T-helper 2 cell treated with Interferon-gamma antibody and Interleukin-4, amounts not matched to agents 5 μg/mL and 100 μg/mL, for 36 hours (primary cell): ENCODE measurements at places on chromosomes 7 and 10.
A peak's percentile ranks its signal among the peaks of the same experiment; 100 is the strongest.

DNA sequence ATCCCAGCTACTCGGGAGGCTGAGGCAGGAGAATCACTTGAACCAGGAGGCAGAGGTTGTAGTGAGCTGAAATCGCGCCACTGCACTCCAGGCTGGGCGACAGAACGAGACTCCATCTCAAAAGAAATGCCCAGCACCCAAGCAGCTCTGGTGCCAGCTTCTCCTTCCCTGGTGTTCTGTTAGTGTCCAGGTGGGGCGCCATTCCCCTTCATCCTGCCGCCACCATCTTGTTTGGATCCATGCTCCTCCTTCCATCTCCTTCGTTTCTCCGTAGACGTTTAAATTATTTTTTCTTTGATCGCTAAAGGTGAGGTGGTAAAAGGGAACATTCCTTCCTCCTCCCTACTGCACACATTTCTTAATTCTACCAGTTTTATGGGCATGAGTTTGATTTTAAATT lies 30.3 kb downstream of the PROSER2 start:
- H3K4me1 ChIP-seq, result no peaks in the 10 kb centered on the region
- H3K4me3 ChIP-seq, result no peak overlapping the region
- no peak overlapping the region for H3K27ac ChIP-seq
- peaks cover 42% of the 10 kb centered on the region for H3K27me3 ChIP-seq
- no peaks in the 10 kb centered on the region for H3K36me3 ChIP-seq
- DNase-seq, result no peak

GRCh38 chr10:34713875-34714274 lies 101.2 kb downstream of the PARD3 start:
- no peaks in the 10 kb centered on the region for H3K36me3 ChIP-seq
- H3K4me1 ChIP-seq, result peaks cover 3% of the 10 kb centered on the region
- no peak overlapping the region for H3K27ac ChIP-seq
- no peak overlapping the region for H3K4me3 ChIP-seq

DNA sequence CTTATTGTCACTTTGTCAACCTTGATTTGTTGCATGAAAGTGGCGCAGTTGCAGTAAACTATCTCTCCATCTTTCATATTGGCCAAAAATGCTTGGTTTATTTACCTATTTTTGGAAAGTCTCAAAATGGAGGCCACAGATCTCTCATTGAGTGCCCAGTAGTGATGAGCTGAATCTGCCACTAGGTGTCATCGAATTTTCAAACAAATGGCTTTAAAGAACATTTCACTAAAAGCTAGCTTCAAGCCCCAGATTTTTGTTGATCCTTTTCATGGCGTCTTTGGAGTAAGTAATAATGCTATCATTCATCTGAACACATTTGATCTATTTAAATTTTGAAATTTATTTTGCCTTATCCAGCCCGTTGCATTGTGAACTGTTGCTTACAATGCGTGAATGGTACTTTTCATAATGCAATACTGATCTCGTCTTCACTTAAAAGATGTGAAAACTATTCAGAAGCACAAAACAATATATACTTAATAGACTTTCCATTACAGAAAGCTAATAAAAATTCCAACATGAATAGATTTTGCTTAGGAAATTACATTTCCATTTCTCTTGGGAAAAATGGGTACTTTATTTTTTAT lies 236.2 kb downstream of the DNAJB9 start:
- no peaks in the 10 kb centered on the region for H3K27me3 ChIP-seq
- no peak overlapping the region for H3K4me3 ChIP-seq
- no peak overlapping the region for H3K27ac ChIP-seq
- no peaks in the 10 kb centered on the region for H3K36me3 ChIP-seq

DNA sequence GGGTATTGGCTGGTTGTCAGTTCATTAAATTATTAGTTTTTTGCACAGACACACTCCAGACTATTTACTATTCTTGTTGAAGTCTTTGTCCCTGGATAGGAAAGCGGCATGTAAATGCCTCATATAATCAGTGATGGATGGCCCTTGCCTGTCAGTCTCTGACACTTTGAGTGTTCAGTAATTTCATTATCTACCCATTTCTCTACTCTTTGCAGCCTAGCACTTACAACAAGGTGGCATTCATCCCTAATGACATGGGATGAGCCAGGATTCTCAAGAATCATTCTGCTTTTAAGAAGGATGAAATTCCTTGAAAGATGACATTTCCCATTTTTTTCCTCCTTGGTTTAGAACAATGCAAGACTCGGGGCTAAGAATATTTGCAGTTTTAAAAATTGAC lies 155.7 kb downstream of the SORCS3 start:
- H3K4me3 ChIP-seq, result no peak overlapping the region
- H3K27ac ChIP-seq, result no peak overlapping the region
- no peaks in the 10 kb centered on the region for H3K27me3 ChIP-seq
- no peaks in the 10 kb centered on the region for H3K4me1 ChIP-seq
- no peak for DNase-seq
- no peaks in the 10 kb centered on the region for H3K36me3 ChIP-seq

GRCh38 chr10:16520900-16521299 lies 779 bp downstream of the C1QL3 start:
- peak overlapping the region; percentile 38 for H3K4me3 ChIP-seq
- peaks cover 2% of the 10 kb centered on the region for H3K4me1 ChIP-seq
- peak; percentile 13 for DNase-seq
- H3K27ac ChIP-seq, result no peak overlapping the region
- H3K36me3 ChIP-seq, result no peaks in the 10 kb centered on the region

GRCh38 chr10:60703266-60704041 lies 74.8 kb upstream of the CDK1 start:
- peaks cover 16% of the 10 kb centered on the region for H3K4me1 ChIP-seq
- H3K27ac ChIP-seq, result no peak overlapping the region
- no peaks in the 10 kb centered on the region for H3K27me3 ChIP-seq
- H3K4me3 ChIP-seq, result no peak overlapping the region

DNA sequence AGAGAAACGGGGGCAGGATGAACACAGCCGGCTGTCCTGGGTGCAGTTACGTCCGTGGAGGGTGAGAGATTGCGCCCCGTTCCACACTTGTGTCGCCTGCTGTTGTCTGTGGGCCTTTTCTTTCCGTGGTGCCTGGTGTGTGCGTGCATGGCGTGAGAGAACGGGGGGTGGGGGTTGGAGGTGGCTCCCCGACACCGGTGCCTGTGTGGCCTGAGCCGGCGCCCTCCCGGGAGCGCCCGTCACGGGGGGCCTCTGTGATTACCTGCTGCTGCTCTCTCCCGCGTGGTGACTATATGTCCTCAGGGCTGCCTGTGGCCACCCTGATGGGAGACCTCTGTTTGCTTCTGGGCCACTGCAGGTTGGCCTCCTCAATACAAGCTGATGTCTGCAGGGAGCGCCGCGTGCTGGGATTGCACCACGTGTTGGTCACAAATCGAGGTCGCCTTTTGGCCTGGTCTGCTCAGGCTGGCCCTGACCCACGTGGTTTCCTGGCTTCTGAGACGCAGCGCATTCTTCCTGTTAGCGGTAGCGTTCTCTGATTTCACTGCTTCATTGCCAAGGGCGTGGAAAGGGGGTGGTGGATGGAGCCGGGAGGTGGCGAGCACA lies 10.9 kb upstream of the AP5Z1 start:
- H3K4me1 ChIP-seq, result no peaks in the 10 kb centered on the region
- H3K27me3 ChIP-seq, result no peaks in the 10 kb centered on the region
- DNase-seq, result no peak

GRCh38 chr10:132542086-132542775 lies 4.6 kb downstream of the INPP5A start:
- DNase-seq, result no peak
- H3K4me1 ChIP-seq, result peaks cover 42% of the 10 kb centered on the region
- peaks cover 15% of the 10 kb centered on the region for H3K36me3 ChIP-seq
- no peak overlapping the region for H3K27ac ChIP-seq
- H3K4me3 ChIP-seq, result no peak overlapping the region

DNA sequence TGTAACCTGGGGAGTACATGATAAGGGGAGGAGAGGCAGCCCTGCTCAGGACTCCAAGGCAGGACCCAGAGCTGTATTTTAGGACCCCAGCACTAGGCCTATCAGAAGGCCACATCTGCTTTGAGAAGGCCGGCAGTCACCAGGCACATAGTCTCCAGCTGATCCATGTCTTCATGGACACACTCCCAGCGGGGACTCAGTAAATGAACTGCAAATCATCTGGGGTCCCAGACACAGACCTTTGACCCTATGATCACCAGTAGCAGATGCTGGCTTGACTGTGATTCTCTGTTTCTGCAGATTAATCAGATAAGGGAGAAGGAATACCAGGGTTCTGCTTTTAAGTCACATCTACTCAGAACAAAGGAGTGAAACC lies 341.4 kb upstream of the PODXL start:
- peaks cover 5% of the 10 kb centered on the region for H3K4me1 ChIP-seq
- H3K4me3 ChIP-seq, result no peak overlapping the region

- H3K36me3 ChIP-seq, result no peaks in the 10 kb centered on the region
- no peaks in the 10 kb centered on the region for H3K4me1 ChIP-seq
- H3K4me3 ChIP-seq, result no peak overlapping the region
- DNase-seq, result no peak
- no peak overlapping the region for H3K27ac ChIP-seq
- no peaks in the 10 kb centered on the region for H3K27me3 ChIP-seq
Observed at GRCh38 chr7:29505931-29506330, 57.7 kb upstream of the PRR15 start.

GRCh38 chr7:112143582-112143981 lies 62.6 kb downstream of the DOCK4 start:
- H3K4me1 ChIP-seq, result peaks cover under 1% of the 10 kb centered on the region
- H3K27me3 ChIP-seq, result no peaks in the 10 kb centered on the region
- DNase-seq, result no peak

- no peak overlapping the region for H3K4me3 ChIP-seq
- no peak for DNase-seq
- H3K36me3 ChIP-seq, result no peaks in the 10 kb centered on the region
Observed at GRCh38 chr10:24879861-24880260, 72.5 kb downstream of the PRTFDC1 start.

- peaks cover 2% of the 10 kb centered on the region for H3K27me3 ChIP-seq
- no peak overlapping the region for H3K27ac ChIP-seq
- peaks cover 37% of the 10 kb centered on the region for H3K4me1 ChIP-seq
- H3K4me3 ChIP-seq, result no peak overlapping the region
Observed at GRCh38 chr10:67789769-67790168, 48.2 kb downstream of the DNAJC12 start.

GRCh38 chr10:120802935-120803334 lies 48.2 kb upstream of the WDR11 start:
- H3K27me3 ChIP-seq, result no peaks in the 10 kb centered on the region
- H3K4me3 ChIP-seq, result no peak overlapping the region
- no peak overlapping the region for H3K27ac ChIP-seq
- no peaks in the 10 kb centered on the region for H3K36me3 ChIP-seq
- no peaks in the 10 kb centered on the region for H3K4me1 ChIP-seq

- H3K36me3 ChIP-seq, result no peaks in the 10 kb centered on the region
- no peak overlapping the region for H3K27ac ChIP-seq
- H3K4me1 ChIP-seq, result peaks cover 9% of the 10 kb centered on the region
- H3K27me3 ChIP-seq, result peaks cover 7% of the 10 kb centered on the region
- DNase-seq, result no peak
- H3K4me3 ChIP-seq, result no peak overlapping the region
Observed at GRCh38 chr10:89393898-89394297, 1.5 kb downstream of the IFIT1 start.

GRCh38 chr7:47535704-47536628 lies 45.9 kb downstream of the TNS3 start:
- no peak overlapping the region for H3K4me3 ChIP-seq
- DNase-seq, result no peak
- no peaks in the 10 kb centered on the region for H3K36me3 ChIP-seq
- H3K4me1 ChIP-seq, result no peaks in the 10 kb centered on the region
- peaks cover 14% of the 10 kb centered on the region for H3K27me3 ChIP-seq

DNA sequence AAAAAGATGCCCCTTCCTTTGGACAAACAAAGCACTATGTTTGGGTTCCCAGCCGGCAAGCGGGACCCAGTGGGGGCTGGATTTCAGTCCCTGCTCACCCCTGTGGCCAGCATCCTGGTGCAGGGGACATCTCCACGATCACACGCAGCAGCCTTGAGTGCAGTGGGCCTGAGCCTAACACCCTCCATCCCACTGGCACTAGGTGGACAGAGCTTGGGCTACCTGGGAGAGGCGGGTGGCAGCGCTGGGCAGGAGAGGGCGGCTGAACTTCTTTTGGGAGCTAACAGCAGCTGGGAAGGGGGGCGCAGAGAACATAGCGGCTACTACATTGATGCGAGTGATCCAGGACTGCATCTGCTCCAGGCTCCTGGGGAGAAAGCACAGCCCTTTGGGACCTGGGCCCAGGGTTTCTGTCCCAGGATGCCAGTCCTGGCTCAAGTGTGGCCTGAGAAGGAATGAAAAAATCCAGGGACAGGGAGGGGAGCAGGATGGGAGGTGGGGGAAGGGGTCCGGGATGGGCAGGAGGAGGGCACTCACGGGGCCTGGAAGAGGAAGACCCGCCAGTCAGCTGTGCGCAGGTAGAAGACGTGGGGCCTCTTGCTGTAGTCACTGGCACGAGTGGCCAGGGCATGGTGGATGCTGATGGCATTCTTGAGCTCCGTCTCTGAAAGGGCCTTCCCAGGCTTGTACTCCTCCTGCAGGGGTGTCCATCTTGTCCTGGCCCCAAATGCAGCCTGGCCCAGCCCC lies 9.0 kb downstream of the NFKB2 start:
- no peak for DNase-seq
- H3K27ac ChIP-seq, result no peak overlapping the region
- peaks cover 7% of the 10 kb centered on the region for H3K4me1 ChIP-seq
- H3K36me3 ChIP-seq, result peaks cover 19% of the 10 kb centered on the region
- H3K27me3 ChIP-seq, result peaks cover 9% of the 10 kb centered on the region

DNA sequence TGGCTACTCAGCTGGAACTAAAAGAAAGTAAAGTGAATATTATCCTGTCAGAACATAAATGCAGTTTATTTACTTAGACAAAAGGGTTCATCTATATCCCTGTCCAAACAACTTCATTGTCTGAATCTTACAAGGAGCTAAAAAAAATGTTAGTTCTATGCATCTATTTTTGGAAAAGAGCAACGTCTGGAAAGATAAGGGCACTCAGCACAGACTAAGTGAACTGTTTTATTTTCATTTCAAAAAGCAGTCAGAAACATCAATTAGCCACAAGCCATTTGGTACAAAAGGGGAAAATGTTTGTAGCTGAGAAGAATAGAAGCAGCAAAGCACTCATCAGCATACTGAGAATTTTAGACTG lies 245.5 kb downstream of the FOXP2 start:
- H3K4me1 ChIP-seq, result no peaks in the 10 kb centered on the region
- no peak for DNase-seq
- H3K4me3 ChIP-seq, result no peak overlapping the region
- H3K27ac ChIP-seq, result no peak overlapping the region
- H3K36me3 ChIP-seq, result no peaks in the 10 kb centered on the region
- H3K27me3 ChIP-seq, result peaks cover 3% of the 10 kb centered on the region

- no peaks in the 10 kb centered on the region for H3K36me3 ChIP-seq
- no peak for DNase-seq
- no peak overlapping the region for H3K4me3 ChIP-seq
- no peak overlapping the region for H3K27ac ChIP-seq
- H3K27me3 ChIP-seq, result peaks cover 55% of the 10 kb centered on the region
- no peaks in the 10 kb centered on the region for H3K4me1 ChIP-seq
Observed at GRCh38 chr7:127619681-127620405, 1.9 kb upstream of the PAX4 start.

DNA sequence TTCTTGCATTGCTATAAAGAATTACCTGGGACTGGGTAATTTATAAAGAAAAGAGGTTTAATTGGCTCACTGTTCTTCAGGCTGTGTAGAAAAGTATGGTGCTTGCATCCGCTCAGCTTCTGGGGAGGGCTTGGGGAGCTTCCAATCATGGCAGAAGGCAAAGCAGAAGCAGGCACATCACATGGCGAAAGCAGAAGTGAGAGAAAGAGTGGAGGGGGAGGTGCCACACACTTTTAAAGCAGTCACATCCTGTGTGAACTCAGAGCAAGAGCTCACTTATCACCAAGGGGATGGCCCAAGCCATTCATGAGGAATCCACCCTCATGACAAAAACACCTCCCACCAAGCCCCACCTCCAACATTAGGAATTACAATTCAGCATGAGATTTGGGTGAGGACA lies 303.5 kb downstream of the OTUD1 start:
- no peak overlapping the region for H3K27ac ChIP-seq
- H3K4me3 ChIP-seq, result no peak overlapping the region
- DNase-seq, result no peak
- no peaks in the 10 kb centered on the region for H3K27me3 ChIP-seq
